ENCODE measurements at places on chromosomes 1 and 21. TPM values are rescaled to one million over a fixed set of nuclear protein-coding genes. Genes with fewer than 3 reads are reported as not detected.

GRCh38 chr1:27489501-27489972 lies 430 bp downstream of the WASF2 start:
- no peak for DNase-seq

Gene ADAMTSL4
- 17.2 TPM for total RNA-seq

GRCh38 chr21:33936301-33937038 lies 20.9 kb upstream of the ATP5PO start:
- no peak for DNase-seq

GRCh38 chr1:219279017-219279770 lies 105.5 kb downstream of the LYPLAL1 start:
- DNase-seq: no peak

GRCh38 chr1:150268340-150268704 lies 494 bp downstream of the APH1A start:
- DNase-seq: no peak

- no peak for DNase-seq
These were observed 62.3 kb upstream of the HIVEP3 start for GRCh38 chr1:41980827-41981653.

Gene DYNLT5
- total RNA-seq: 0.32 TPM

- no peak for DNase-seq
These were observed 25.5 kb upstream of the IL10 start for GRCh38 chr1:206797534-206798383.

Data from mucosa of gallbladder (tissue), 1 donor.